LoVo (cell line): ENCODE measurements at places on chromosomes 6 and 20.

DNA sequence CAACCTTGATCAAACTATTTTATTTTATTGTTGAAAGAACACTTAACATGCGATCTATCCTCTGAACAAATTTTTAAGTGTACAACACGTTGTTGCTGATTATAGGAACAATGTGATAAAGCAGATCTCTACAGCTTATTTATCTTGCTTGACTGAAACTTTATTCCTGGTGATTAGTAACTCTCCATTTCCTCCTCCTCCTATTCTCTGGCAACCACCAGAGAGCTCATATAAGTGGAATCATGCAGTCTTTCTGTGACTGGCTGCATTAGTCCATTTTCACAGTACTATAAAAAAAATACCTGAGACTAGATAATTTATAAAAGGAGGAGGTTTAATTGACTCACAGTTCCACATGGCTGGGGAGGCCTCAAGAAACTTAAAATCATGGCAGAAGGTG is 218.1 kb downstream of the LRFN2 start:
- no peak for DNase-seq

- no peak for DNase-seq
Observed at GRCh38 chr6:150426198-150426597, 57.4 kb downstream of the IYD start.

- no peak for DNase-seq
Observed at GRCh38 chr6:2744209-2744771, 6.4 kb downstream of the MYLK4 start.

- peak; percentile 62 for DNase-seq
Observed at GRCh38 chr6:155026022-155026705, 31.0 kb downstream of the TIAM2 start.

GRCh38 chr20:63372971-63373885 is 12.1 kb upstream of the CHRNA4 start:
- DNase-seq: no peak

DNA sequence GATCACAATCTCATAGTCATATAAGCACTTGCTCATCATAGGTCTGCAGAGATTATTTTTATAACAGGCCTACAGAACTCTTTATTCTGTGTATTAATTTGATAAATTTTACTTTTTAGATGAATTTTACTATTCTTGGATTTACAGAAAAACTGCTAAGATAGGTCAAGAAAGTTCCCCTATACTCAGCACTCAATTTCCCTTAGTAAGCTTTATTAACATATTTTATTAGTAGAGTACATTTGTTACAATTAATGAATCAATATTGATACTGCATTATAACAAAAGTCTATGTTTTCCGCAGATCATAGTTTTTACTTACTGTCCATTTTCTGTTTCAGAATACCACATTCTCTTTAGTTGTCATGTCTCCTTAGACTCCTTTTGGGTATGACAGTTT is 148.9 kb downstream of the GRM1 start:
- DNase-seq: no peak

GRCh38 chr6:27237089-27237803 is 10.3 kb upstream of the PRSS16 start:
- peak; percentile 61 for DNase-seq
